ENCODE measurements at places on chromosomes 11 and 22.

GRCh38 chr22:19898145-19898544 is 43.4 kb upstream of the COMT start:
- DNase-seq, result no peak

- DNase-seq, result no peak
These were observed 49.8 kb downstream of the SGSM1 start for GRCh38 chr22:24855794-24856193.

DNA sequence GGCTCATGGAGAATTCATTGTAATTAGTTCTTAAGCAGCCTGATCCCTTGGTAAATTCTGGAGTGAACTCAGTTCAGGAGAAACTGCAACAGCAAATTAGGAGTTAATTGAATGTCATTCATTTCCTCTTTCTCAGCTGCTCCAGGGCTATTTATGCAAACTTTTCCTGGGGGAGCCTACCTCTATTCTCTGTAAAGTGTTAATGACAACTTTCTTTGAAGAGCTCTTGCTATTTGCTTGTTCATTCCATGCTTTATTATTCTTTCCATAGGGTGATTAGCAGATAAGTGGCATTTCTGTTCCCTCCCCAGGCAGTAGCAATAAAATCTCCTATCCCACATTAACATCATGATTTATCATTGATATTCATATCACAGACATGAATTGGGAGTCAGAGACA is 267.6 kb upstream of the DDI1 start:
- no peak for DNase-seq

DNA sequence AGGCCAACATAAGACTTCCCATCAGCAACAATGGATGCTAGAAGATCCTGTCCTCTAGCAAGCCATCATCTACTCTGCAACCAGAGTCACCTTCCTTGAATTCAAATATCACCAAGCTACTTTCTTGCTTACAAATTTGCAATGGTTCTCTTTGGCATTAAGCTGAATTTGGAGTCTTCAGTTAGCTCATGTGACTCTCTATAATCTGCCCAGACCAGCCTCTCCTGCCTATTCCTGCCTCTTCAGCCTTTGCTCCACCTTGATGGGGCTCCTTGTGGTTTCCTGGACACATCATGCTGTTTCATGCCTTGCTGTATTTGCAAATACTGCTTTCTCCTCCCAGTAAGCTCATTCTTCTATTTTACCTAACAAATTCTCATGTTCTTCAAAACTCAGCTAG is 82.3 kb downstream of the RASSF10 start:
- DNase-seq, result no peak

GRCh38 chr11:13043912-13044628 is 35.0 kb downstream of the RASSF10 start:
- DNase-seq, result no peak

DNA sequence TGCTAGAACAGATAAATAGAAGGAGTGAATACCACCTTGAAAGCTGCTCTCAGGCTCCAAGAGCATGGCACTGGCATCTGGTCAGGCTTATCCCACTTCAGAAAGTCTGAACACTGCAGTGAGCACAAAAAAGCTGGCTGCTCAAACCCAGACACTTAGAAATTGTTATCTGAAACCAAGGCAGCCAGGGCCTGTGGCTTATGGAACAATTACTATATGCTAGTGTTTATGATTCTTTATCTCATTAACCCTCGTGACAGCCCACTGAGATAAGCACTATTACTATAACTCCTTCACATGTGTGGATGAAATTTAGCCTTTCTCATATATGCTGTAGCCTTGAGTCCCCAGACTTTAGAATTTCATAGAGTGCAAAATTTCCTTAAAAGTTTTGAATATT is 400.2 kb downstream of the RAB38 start:
- no peak for DNase-seq

GRCh38 chr11:106477776-106478175 is 400.3 kb downstream of the AASDHPPT start:
- no peak for DNase-seq

- DNase-seq, result no peak
These were observed 19.8 kb upstream of the OOSP1 start for GRCh38 chr11:59918480-59918879.

GRCh38 chr22:49779211-49779610 is 48.5 kb downstream of the BRD1 start:
- no peak for DNase-seq
